Hematopoietic multipotent progenitor cell treated with erythropoietin and hydrocortisone succinate and interleukin-3 and kit ligand, for 8 days (in vitro differentiated cells): ENCODE measurements at places on chromosomes 6 and 20.

- peak; percentile 95 for DNase-seq
These were observed 13.0 kb downstream of the FGD2 start for GRCh38 chr6:37018198-37019064.

GRCh38 chr20:57707320-57707719 is 2.5 kb downstream of the PMEPA1 start:
- DNase-seq, result no peak

DNA sequence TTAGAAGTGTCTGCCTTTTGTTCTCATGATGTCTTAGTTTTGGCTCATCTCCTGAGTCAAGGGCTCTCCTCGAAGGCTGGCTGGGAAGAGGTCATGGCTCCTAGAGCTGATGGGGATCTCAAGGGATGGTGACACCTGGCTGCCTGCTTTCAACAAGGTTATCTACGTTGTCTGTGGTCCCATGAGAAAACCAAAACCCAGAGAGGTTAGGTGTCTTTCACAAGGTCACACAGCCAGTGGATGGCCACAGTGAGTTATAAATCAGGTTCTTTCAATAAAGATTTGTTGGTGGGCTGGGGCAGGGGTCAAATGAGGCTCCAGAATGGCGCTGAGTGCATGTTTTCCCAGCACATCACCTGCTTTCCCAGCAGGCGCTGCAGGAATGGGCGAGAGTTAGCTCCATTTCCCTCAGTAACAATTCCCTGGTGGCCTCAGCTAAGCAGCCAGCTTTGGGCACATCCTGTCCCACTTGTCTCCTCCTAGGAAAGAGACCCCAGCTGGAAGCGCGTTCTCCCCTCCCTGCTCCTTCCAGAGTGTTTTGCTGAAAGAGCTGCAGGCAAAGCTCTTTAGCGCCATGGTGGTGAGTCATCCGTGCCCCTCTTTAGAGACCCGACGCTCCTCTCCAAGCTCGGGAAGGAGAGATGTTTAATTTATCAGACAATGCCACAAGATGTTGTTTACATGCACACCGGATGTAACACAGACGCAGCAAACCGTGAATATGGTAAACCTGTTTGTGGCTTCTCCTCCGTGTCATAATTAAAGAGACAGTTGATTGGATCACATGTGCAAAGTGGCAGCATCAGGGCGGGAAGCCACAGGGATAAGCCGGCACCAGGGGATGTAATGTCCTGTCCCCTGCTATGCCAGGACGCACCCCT is 109.7 kb downstream of the LRFN2 start:
- DNase-seq, result no peak

- DNase-seq, result no peak
These were observed 100.4 kb downstream of the JAG1 start for GRCh38 chr20:10573273-10573950.

DNA sequence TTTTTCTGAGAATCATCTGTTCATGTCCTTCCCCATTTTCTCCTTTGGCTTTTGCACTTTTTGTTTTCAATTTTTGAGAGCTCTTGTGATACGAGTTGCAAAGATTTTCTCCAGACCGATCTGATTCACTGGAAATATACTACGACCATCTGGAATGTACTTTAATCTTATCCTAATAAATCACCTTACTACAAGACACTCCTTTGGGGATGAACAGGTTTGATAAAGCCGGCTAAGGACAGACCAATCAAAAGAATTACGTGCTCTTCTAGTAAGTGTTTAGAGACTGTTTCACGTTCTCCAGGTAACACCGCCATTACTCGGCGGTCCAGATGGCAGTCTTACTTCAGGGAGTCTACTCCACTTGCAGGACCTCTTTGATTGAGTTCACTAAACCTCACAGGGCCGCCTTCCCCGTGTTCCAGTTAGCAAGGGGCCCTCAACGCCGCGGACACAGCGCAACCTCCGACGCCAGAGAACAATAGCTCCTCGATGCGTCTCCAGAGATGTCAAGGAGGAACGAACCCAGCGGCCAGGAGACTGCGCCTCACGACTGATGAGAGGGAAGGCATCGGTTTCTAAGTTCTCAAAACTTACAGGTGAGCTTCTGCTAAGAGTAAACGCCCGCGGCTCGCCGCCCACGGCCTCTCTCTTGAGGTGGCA is 920 bp upstream of the WTAP start:
- DNase-seq, result no peak

DNA sequence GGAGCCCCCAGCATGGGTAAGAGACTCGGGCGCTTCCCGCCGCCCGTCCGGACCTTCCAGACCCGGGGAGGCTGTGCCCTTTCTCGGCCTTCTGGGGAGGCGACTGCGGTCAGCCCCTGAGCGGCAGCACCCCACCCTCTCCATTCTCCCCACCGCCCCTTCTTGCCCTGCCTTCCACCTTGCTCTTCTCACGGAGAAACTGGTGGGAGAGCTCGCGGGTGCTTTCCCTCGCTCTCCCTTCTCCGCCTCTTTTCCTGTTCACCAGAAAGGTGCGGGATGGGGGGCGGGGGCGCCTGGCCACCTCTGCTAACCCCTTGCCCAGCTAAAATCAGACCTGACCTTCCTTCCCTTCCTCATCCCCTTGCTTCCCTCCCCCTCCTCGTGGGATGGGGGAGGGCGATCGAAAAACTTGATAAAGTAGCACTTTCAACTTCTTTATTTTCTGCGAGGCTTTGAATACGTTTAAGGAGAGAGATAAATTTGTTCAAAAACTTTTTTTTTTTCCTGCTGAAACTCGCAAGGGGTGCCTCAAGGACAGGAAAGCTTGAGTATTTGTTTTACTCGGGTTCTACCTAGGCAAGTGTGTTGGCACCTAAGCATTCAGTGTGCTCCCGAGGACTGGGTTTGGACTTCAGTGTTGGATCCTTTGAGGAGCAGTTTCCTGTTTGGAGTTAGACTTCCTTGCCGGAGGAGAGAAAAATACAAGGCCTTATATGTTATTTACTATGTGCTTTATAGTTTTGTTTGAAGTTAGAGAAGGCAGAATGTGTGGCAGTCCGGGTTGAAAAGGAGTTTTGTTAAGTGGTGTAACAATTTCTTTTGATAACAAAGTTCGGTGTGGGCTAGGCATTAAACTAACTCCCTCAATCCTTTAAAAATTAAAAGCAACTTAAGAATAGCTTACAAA is 897 bp downstream of the CD2AP start:
- peak; percentile 65 for DNase-seq

GRCh38 chr6:114346451-114346850 is 3.6 kb upstream of the HS3ST5 start:
- no peak for DNase-seq

GRCh38 chr6:111715321-111715720 is 109.6 kb upstream of the TRAF3IP2 start:
- no peak for DNase-seq

GRCh38 chr20:46273717-46274116 is 34.6 kb downstream of the CDH22 start:
- DNase-seq, result no peak

DNA sequence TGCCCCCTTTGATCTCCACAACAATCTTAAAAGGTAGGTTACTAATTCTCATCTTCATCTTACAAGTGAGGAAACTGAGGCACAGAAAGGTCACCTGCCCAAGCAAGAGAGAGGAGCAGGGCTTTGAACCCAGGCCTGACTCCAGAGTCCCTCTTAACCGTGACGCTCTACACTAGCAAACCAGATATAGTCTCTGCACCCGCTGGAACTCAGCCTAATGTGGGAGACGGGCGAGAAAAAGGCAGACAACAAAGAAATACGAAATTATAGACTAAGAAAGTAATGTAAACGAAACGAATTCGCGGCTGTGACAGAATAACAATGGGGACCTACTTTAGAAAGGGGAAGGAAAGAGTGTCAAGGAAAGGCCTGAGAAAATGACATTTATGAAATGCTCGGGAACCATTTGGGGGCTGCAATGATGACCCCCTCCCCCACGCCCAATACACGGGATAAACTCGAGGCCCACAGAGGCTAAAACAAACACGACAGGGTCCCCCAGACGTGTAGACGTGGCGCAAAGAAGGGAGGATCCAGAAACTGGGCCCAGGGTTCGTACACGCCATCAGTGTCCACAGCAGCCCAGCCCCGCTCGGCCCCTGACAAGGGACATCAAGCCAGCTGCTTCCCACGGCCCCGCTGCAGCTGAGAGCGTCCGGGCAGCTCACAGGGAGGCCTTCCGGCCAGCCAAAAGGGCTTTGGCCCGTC is 637 bp downstream of the TRPC4AP start:
- DNase-seq, result peak; percentile 47
